EH (cell line): ENCODE measurements at places on chromosomes 2 and 18.

GRCh38 chr2:240095556-240096523, 40.3 kb downstream of the COPS9 start:
- no peak for DNase-seq

- peak; percentile 89 for DNase-seq
Observed at GRCh38 chr18:2978661-2979106, 34.3 kb downstream of the LPIN2 start.

DNA sequence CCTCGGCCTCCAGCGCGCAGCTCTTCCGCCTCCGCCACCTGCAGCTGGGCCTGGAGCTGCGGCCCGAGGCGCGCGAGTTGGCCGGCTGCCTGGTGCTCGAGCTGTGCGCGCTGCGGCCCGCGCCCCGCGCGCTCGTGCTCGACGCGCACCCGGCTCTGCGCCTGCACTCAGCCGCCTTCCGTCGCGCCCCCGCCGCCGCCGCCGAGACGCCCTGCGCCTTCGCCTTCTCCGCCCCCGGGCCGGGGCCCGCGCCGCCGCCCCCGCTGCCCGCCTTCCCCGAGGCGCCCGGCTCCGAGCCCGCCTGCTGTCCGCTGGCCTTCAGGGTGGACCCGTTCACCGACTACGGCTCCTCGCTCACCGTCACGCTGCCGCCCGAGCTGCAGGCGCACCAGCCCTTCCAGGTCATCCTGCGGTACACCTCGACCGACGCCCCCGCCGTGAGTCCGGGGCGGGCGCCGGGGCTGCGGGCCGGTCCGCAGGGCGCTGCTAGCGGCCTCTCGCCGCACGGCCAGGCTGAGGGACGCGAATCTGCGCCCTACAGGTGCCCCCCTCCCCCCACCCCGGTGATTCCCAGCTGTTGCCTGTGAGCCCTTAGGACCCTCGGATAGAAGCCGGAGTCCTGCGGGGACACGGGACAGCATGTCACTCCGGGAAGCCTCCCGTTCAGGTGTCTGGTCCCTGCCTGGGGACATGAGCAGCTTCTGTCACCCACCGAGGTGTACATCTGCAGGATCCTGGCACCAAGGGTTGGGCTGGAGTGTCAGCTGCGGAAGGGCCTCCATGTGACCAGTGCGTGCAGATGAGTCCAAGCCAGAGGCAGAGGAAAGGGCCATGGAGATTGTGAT, 616 bp downstream of the RNPEPL1 start:
- DNase-seq = peak; percentile 66

DNA sequence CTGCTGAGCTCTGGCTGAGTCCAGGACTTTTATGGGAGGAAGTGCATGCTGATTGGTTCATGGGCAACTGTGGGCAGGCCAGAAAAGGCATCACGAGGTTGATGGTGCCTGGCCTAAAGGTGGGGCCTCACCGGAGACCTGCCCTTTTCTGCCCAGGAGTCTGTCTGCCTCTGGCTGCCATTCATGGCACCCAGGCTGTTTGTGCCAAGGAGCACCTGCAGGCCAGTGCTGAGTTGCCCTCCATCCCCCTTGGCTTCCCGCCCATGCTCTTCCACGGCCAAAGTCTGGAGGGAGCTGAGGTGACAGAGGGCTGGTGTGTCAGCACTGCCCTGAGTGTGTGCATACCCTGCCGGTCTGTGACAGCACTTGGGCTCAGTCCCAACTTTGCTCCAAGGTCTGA, 123.2 kb downstream of the PTH2R start:
- DNase-seq = no peak

DNA sequence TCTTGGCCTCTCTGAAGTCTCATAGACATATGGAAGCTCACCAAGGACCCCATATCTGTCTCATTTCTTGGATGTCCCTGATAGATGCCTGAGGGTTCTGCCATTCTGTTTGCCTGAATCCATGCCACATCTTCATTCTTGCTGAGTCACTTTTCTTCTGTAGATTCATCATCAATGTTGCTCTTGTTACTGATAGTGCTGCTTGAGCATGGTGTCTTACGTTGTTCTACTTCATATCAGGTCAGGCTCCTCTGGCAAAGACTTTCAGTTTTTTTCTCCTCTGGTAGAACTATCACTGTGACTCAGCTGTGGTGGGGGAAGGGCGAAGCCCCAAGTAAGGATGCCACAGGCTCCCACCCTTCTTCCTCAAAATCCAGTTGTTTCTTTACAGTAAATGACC, 885.2 kb downstream of the DCDC2C start:
- DNase-seq = no peak

DNA sequence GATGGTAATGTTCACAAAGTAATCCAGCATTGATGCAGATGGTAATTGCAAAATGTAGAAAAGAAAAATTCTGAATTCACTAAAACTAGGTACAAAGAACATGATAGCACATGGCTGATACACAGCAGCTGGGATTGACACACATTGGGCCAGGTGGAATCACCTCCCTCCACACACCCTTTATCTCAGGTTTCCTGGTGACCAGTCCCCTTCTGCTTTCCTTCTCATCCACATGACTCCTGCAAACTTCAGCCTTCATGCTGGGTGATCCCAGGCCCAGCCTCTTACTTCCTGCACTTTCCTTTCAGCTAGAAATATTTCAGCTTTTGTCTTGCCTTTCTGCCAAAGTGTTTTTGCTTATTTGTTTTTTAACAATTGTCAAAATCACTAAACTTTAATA, 246.9 kb downstream of the LNPK start:
- no peak for DNase-seq

DNA sequence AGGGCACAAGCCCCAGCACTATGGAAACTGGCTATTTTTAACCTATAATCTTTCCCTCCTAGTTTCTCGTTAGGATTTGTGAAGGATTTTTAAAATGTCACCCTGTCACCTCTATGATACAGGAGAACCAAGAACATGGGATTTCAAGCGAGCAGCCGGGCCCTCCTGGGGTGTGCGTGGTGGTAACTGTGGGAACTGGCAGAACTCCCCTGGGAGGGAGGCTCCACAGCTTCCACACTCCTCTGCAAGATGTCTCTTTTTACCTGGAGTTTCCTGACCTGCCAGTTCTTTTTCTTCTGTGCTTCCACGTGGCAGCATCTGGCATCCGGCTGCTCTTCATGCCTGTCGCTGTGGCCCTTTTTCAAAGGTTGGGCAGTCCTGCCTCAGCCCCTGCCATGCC, 386.3 kb upstream of the MYT1L start:
- DNase-seq = no peak

- no peak for DNase-seq
Observed at GRCh38 chr2:39422700-39423099, 14.4 kb downstream of the MAP4K3 start.

DNA sequence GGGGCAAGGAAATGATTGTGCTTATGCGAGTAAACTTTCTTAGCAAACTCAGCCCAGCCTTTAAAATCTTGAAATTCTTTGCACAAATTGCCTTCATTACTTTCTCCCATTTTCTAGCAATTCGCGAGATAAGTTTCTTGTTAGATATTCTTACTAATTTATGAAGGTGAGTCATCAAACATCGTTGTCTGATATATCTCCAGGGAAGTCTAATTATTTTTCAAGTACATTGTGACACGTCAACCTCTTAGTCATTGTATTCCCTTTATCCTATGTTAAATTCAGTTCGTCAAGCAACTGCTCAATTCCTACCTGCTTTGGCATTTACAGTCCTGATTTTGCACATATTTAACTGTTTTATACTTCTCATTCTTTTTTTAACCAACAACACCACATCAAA, 854.5 kb upstream of the CRIM1 start:
- DNase-seq = no peak

- DNase-seq = no peak
Observed at GRCh38 chr2:121886059-121886458, 130.6 kb downstream of the TSN start.

- DNase-seq = no peak
Observed at GRCh38 chr2:205540036-205540435, 142.3 kb upstream of the NRP2 start.

GRCh38 chr2:126370201-126370600, 285.8 kb upstream of the GYPC start:
- DNase-seq = no peak

DNA sequence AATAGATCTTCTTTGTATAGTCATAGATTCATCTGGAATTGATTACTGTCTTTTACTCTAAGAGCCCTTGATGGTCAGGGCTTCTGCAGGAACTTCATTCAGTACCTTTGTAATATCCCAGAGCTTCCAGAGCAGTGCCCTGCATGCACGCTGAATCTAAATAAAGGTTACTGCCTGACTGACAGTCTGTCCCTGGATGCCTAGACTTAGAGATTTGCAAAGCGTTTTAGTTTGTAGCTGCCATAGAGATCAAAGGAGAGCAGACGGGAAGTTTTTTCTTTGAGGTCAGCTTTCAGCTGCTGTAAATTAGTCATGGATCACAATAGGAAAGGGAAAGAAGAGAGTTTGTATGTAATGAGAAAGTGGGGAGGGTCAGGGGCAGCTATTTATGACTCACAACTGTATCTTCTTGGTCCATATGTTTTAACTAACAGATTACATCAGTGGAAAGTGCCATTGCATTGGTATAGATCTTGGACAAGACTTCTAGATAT, 45.2 kb upstream of the NYAP2 start:
- DNase-seq = peak; percentile 79

- no peak for DNase-seq
Observed at GRCh38 chr18:50814395-50814794, 5.4 kb downstream of the MRO start.

DNA sequence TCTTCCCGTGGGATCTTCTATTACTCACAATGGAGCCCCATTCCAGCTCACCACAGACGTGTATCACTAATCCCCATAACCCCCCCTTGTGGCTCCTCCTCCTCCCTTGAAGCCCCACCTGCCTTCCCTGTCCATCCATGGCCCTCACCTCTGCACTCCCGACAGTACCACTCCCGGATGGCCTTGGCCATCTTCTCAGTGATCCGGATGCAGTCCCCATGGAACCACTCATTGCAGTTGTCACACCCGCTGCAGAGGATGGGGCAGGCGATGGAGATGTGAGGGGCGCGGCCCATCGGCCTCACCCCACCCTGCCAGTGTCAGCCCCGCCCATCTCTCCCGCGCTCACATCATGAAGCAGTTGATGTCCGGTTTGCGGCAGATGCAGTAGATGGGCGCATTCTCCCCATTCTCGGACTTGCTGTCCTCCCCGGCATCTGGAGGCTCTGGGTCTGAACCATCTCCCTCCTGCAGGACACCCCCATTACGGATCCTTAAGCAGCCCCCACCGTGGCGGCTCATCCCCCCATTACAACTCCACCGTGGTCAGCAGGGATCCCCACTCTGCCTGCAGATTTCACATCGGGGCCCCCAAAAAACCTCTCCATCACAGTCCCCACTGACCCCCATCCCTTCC, 983 bp downstream of the CXXC1 start:
- DNase-seq = peak; percentile 59
